ENCODE measurements at places on chromosomes 1 and 21.

- peak; percentile 86 for DNase-seq
Measured at GRCh38 chr1:25484096-25484495, 53.4 kb downstream of the MACO1 start.

DNA sequence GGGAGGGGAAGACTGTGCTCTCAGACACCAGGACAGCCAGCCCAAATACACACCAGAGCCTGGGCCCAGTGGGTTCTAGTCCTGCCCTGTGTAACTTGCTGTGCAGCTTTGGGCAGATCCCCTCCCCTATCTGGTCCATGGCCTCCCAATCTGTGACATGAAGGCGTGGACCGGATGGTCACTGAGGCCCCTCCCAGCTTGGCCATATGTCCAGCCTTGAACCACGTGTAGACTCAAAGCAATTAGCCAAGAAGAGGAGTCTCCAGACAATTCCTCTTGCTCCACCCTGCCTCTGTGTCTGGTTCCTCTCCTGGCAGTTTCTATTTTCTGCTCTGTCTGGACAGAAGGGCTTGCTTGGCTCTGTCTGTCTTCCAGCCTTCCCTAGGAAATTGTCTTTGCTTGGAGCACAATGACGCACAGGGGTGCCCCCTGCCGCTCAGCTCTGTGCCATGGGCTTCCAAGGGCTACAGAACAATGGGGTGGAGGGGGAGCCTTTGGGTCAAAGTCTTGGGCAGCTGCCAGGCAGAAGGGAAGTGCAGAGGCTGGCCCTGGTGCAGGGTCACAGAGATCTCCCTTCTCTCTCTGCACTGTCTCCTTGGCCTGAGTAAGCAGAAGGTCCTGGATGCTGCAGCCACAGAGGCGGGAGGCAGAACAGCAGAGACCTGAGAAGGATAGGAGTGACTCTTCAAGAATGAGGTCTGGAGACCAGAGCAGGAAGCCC lies 66.1 kb downstream of the TENT5C start:
- DNase-seq: peak; percentile 83

DNA sequence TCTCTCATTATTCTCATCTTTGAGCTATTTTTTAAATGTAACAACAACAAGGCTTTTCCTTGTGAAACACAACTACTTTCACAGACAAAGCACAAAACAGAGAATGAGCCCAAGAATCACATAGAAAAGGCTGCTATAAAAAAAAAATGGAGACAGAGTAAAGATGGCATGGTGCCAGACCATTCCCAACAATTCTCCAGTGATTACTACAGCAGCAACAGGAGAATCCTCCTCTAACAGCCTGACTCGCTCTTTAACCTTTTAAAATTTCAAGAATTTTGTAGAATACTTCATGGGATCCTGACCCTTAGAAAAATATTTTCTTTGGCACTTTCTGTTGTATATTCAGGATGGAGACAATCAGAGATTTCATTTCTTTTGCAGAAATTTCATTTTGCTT lies 3.8 kb upstream of the BCAS2 start:
- DNase-seq: no peak

GRCh38 chr1:240732390-240732789 lies 120.4 kb upstream of the GREM2 start:
- DNase-seq: peak; percentile 81

DNA sequence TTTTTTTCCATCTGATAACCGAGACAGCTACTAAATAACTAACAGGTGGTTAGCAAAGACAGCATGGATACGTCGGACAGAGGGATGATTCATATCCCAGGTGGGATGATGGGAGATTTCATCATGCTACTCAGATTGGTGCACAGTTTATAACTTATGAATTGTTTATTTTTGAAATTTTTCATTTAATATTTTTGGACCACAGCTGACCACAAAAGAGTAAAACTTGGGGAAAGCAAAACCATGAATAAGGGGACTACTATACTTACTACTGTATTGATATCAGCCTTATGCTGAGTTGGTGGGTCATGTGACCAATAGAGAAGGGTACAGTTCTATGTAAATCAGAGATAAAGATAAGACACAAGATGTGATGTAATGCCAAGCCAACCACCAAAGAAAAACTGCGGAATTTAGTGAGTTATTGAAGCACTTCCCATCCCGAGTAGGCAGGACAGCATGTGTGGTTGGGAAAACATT lies 248.1 kb upstream of the C1orf105 start:
- no peak for DNase-seq

- DNase-seq: no peak
Measured at GRCh38 chr1:230861970-230862595, 6.2 kb downstream of the C1orf198 start.

DNA sequence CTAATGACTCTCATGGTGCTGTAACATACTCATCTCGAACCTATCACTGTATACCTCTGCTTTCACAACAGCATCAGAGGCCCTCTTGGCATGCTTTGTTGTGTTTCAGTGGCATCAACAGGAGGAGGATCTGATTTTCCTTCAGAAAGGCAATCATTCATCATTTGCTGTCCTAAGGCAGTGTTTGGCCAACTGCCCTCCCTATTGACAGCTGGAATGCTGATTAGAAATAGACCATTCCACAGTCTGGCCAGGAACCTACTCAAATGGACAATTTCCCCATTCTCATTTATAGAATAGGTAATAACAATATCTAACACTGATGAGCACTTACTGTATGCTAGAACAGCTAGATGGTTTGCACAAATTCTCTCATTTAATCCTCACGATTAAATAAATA lies 310.6 kb upstream of the PTBP2 start:
- DNase-seq: no peak

GRCh38 chr1:47963568-47964358 lies 33.4 kb downstream of the TRABD2B start:
- no peak for DNase-seq

DNA sequence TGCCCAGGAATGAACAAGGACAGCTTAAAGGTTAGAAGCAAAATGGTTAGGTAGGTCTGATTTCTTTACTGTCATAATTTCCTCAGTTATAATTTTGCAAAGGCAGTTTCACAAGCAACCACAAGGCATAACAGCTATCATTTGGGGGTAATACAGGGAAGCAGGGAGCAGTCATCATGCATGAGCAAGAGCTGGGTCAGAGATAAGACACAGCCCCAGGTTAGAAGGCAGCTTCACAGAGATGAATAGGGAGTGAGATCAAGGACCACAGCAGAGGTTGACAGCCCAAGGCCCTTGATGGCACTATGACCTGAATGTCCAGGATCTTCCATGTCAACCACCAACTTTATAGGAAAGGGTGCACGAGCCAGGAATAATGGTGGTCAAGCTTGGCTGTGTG lies 9.0 kb upstream of the CSRP1 start:
- no peak for DNase-seq

DNA sequence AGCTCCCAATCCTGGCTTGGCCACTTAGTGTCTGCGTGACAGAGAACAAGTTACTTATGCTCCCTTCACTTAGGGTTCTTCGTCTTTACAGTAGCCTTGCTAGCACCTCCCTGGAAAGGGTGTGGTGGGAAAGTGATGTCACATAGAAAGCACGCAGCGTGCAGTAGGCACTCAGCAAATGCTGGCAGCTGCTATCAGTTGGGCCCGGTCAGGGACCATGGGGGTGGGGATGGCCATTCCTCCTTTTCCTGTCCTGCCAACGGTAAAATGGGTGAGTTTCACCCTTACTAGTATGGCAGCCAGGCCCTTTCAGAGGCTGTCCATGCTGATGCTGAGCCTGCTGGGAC lies 6.2 kb upstream of the KCNA10 start:
- no peak for DNase-seq

GRCh38 chr1:48245106-48245505 lies 22.6 kb downstream of the SLC5A9 start:
- no peak for DNase-seq

GRCh38 chr1:156384007-156384406 lies 15.0 kb downstream of the RHBG start:
- DNase-seq: no peak

DNA sequence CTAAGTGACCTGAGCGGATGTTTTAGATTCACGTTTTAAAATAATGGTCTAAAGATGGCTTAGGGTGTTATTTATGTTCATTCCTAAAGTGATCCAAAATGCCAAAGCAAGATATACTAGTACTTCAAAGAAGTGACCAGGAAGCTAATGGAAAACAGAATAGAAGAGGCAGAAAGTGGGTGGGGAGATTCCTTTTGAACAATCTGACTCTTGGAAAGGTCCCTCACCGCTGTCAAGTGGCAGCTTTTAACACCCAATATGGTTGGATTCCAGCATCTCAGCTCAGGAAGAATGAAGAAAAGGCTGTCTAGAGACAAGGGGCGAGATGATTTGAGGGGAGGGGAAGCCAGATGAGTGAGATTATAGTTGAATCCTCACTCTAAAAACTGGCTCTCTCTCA lies 90.3 kb downstream of the SCMH1 start:
- no peak for DNase-seq

GRCh38 chr1:57101209-57101608 lies 135.4 kb upstream of the C8B start:
- no peak for DNase-seq

- no peak for DNase-seq
Measured at GRCh38 chr1:246182149-246182851, 324.8 kb downstream of the SMYD3 start.

- DNase-seq: peak; percentile 16
Measured at GRCh38 chr1:220879076-220879508, at the start of gene HLX. HLX (plus strand) TSS chr1:220879443; CDS start chr1:220879858, 415 bp downstream.

GRCh38 chr1:14970115-14970798 lies 183.3 kb upstream of the TMEM51 start:
- DNase-seq: no peak

DNA sequence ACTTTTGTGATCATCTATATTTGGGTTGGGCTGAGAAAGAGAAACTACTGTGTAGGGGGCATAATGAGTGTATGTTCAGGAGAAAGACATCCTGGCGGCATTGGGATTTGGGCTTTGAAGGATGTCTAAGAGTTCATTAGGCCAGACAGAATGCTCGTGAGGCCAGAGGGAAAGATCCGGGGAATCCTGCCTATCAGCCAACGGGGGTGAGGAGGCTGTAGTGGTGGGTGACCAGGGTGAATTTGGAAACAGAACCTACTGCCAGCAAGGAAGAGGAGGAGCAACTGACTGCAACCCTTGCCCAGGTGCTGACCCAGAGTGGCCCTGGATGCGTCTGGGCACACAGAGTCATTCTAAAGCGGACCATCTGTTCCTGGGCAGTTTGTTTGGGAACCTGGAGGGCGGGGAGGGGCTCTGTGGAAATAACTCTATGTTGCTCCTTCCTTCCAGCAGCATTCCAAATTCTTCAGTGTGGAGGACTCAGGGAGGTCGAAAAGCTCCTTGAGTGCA lies 56.9 kb upstream of the ECE1 start:
- peak; percentile 37 for DNase-seq

DNA sequence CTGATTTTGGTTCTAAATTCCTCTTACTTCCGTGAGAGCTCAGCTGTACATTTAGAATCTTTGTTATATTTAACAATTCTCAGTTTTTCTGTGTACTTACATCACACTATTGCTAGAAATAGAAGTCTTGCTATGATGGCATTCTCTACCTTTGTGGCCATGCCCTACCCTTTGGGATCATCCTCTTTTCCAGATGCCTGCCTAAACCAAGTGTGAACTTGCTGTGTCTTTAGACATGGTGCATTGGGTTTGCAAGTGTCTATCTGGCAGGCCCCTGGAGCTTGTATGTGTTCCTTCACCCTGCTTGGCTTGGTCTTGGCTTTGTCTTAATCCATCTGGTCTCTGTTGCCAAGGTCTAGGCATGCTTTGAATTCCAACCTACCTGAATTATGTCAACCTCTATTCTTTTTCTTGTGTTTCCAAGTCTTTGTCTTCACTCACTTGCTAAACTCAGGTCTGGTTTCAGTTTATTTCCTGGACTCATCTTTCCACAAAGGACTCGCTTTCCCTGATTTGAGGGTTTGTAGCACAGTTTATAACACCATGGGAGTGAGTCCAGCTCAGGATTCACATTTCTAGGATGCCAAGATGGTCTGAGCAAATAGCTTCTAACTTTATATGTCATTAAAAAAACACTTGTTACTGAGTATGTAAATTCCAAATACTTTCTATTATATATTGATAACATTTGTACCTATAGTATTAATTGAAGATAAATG lies 20.6 kb upstream of the APOBEC4 start:
- no peak for DNase-seq

- no peak for DNase-seq
Measured at GRCh38 chr1:224786533-224787250, 142.8 kb upstream of the DNAH14 start.

GRCh38 chr1:206470692-206471414 lies 577 bp downstream of the IKBKE start:
- no peak for DNase-seq

GRCh38 chr1:1204998-1205768 lies 1.2 kb downstream of the TNFRSF18 start:
- DNase-seq: no peak

GRCh38 chr1:159092036-159092760 lies 15.6 kb upstream of the AIM2 start:
- no peak for DNase-seq

- DNase-seq: no peak
Measured at GRCh38 chr1:161970633-161971032, 53.0 kb downstream of the OLFML2B start.

GRCh38 chr1:85450832-85451231 lies 14.1 kb downstream of the DDAH1 start:
- DNase-seq: peak; percentile 38

GRCh38 chr1:151370211-151370911 lies 2.1 kb downstream of the SELENBP1 start:
- DNase-seq: no peak

GRCh38 chr1:214319938-214320337 lies 39.0 kb downstream of the SMYD2 start:
- DNase-seq: no peak
